Right lung (tissue), 10 donors: ENCODE measurements at places on chromosomes 13 and 19.

DNA sequence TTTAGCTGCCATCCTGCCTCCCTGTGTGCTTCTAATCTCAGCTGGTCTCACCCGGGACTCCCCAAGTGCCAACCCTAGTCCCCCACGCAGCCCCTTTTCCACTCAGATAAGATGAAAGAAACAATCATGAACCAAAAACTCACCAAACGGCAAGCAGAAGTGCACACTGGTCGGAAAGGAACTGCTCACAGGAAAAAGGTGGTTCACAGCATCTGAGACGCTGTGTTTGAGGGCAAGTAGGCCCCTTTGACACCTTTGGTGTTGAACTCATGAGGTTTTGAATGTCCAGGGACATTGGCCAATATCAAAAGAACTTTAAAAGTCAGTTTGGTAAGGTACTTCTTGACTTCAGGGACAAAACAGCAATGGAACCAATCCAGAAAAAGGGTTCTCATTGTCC is 20.4 kb upstream of the ACOD1 start:
- DNase-seq = no peak

- peak; percentile 87 for DNase-seq
Measured at GRCh38 chr19:11339254-11340098, at the start of gene RAB3D. Gene RAB3D (minus strand): TSS chr19:11339657. CDS start chr19:11337399, 2,258 bp downstream.

- DNase-seq = peak; percentile 42
Measured at GRCh38 chr13:73508841-73509240, 450.0 kb downstream of the KLF5 start.

DNA sequence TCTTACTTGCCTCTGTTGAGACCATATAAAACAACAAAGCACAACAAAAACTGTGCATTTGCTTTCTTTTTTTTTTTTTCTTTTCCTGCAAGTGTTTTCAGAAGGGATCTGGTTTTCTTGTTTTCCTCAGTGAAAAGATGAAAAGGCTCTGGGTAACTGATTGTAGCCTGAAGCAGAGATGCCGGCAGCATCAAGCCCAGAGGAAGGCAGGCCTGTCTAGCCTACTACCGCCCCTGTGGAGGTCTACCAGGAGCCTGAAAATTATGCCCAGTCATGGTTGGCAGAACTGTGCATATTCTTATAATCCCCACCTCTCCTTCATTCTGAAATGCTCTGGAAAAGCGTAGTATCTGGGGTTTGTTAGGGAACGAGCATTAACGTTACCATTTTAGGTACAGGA is 32.6 kb upstream of the MEDAG start:
- DNase-seq = no peak

- no peak for DNase-seq
Measured at GRCh38 chr13:39688699-39689405, 33.4 kb downstream of the COG6 start.
